GM23338 (cell line): ENCODE measurements at places on chromosomes 7 and 10. TPM values are rescaled to one million over a fixed set of nuclear protein-coding genes. Genes with fewer than 3 reads are reported as not detected.

Gene CTAGE6
- total RNA-seq, result not detected in 2 replicates

Gene SPAM1
- total RNA-seq, result not detected in 2 replicates

GRCh38 chr7:28729281-28729680 lies 228.8 kb downstream of the TRIL start:
- DNase-seq, result no peak
- H3K4me3 ChIP-seq, result no peak overlapping the region
- H3K27ac ChIP-seq, result no peak overlapping the region
- no peaks in the 10 kb centered on the region for H3K27me3 ChIP-seq
- no peaks in the 10 kb centered on the region for H3K36me3 ChIP-seq

DNA sequence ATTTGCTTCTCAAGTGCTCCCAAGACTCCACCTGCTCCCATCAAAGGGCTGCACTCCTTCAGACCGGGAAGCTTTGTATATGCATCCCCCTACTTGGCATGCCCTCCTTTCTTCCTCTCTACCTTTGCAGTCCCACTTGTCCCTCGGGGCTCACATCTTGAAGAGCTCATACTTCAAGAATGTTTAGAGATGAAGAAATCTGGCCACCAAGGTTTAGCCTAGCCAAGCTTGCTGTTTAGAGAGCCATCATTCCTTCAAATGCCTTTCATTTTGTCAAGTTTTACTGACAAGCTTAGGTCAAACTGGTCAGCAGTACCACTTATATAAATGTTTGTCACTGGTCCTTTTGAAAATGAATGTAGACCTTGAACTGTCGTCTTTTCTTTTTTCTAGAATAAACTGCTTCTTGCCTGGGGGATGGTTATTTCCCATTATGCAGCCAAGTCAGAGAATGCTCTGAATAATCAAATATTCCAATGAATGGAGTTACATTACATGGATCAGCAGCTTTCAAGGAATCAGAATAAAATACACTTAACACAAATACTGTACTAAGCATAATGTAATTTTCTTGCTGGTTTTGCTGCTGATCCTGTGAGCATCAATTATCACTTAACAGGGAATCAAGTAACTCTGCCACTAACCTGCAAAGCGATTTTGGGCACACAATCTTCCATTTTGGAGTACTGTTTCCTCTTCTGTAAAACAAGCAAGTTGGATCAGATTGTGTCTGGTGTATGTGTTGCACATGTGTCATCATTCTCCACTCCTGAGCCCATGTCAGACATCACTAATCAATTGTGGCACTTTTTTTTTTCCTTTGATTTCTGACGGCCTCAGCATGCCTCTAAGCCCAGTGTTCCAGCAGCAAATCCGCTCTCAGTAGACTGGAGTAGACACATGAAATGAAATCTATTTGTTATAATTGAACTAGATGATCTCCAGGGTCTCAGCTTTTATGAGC lies 357.9 kb downstream of the PTEN start:
- no peak overlapping the region for H3K27ac ChIP-seq
- no peaks in the 10 kb centered on the region for H3K27me3 ChIP-seq
- H3K4me3 ChIP-seq, result no peak overlapping the region

DNA sequence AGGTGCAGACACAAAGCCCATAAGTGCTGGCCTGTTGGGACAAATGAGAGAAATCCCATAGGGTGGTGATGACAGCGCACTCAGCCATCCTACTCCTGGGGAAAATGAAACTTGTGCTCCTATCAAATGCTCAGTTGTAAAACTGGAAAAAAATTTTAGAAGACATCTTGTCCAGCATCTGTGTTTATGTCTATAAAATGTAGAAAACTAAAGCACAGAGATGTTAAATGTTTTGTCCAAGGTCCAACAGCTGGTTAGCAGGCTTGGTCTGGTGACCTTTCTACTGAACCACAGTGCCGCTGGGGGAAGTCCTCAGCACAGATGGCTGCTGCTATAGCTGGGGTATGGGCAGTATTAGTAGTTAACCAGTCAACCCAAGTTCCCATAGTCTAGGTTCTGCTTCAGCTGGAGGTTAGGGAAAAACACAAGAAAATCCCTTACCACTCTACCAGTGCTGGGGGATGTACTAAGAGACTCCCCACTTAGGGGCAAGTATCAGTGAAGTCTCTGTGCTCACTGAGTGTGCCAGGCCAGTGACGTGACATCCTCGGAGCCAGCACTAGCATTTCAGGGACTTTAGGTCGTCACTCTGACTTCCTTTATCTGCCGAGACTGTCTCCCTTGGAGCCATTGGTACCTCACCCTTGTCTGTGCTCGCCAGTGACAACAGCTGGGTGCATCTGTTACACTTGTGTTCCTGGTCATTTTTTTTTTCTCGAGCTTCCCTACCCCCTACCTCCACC lies 1.9 kb downstream of the TSPAN33 start:
- H3K36me3 ChIP-seq, result no peaks in the 10 kb centered on the region
- H3K4me1 ChIP-seq, result peaks cover 7% of the 10 kb centered on the region
- H3K4me3 ChIP-seq, result no peak overlapping the region
- no peak overlapping the region for H3K27ac ChIP-seq
- no peak for DNase-seq

GRCh38 chr7:128247640-128248194 lies 6.6 kb downstream of the LEP start:
- H3K27me3 ChIP-seq, result no peaks in the 10 kb centered on the region
- DNase-seq, result no peak
- no peak overlapping the region for H3K4me3 ChIP-seq
- H3K27ac ChIP-seq, result no peak overlapping the region
